ENCODE measurements at places on chromosomes 5 and 9. TPM values are rescaled to one million over a fixed set of nuclear protein-coding genes. Genes with fewer than 3 reads are reported as not detected.

- no peak for DNase-seq
Observed at GRCh38 chr5:105274079-105274478, 1711.5 kb upstream of the NUDT12 start.

Gene PTGES
- 5.1 TPM for total RNA-seq

GRCh38 chr9:371349-371748 is 156.7 kb downstream of the DOCK8 start:
- DNase-seq = no peak

DNA sequence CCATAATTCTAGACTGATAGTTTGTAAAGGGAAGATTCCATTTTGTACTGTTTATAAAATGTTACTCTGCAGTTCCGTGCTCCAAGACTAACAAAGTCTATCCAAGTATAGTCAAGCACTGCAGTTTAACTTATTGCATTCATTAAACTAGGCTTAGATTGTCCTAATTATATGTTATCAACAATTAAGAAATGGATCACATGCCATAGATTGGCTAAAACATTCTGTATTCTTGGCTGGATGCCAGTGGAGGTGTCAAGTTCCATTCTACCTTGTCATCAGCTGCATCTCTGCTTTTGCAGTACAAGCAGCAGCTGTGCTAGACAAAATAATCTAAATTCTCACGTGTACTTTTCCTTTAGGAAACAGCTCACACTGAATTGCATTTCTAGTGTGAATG is 69.4 kb upstream of the MEF2C start:
- DNase-seq = no peak

- no peak for DNase-seq
Observed at GRCh38 chr5:39815711-39816110, 390.9 kb upstream of the DAB2 start.

- no peak for DNase-seq
Observed at GRCh38 chr5:81632679-81633078, 118.2 kb downstream of the SSBP2 start.

Gene OTP
- not detected for total RNA-seq

GRCh38 chr9:122086873-122087272 is 6.2 kb downstream of the TTLL11 start:
- DNase-seq = no peak

- DNase-seq = peak; percentile 88
Observed at GRCh38 chr5:172123269-172123692, 64.7 kb downstream of the STK10 start.

DNA sequence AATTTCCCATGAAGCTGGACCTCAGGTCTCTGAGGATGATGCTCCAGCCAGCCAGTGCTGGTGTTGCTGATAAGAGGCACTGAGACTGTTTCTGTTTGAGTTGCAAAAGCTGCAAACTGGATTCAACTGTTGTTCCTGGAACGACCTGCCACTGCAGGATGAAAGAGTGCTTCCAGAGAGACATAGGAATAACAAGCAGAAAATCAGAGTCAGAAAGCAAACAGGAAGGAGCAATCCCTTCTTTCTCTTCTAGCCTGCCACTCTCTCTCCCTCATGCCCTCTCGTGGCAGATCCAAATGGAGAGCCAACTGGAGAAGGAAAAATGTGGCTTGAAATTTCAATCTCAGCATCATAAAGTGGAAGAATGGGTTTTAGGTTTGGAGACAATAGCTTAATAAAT is 110.4 kb downstream of the STARD4 start:
- peak; percentile 43 for DNase-seq

Gene TMEM215
- not detected for total RNA-seq

- DNase-seq = no peak
Observed at GRCh38 chr9:131856105-131856504, 116.2 kb upstream of the RAPGEF1 start.

DNA sequence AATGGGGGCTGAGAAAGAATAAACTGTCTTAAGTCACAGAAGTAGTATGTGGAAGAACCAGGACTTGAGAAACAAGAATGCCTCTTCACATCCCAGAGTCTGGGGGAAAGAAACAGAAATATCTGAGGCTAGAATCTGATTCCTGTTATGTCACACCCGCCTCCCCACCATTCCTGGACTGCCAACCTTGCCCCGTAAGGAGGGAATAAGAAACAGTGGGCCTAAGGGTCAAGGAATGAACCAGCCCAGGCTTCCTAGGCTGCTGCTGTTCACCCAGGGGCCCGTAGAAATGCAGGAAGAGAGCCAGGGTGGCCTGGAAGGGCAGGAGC is 4.3 kb downstream of the PCDH1 start:
- DNase-seq = no peak

DNA sequence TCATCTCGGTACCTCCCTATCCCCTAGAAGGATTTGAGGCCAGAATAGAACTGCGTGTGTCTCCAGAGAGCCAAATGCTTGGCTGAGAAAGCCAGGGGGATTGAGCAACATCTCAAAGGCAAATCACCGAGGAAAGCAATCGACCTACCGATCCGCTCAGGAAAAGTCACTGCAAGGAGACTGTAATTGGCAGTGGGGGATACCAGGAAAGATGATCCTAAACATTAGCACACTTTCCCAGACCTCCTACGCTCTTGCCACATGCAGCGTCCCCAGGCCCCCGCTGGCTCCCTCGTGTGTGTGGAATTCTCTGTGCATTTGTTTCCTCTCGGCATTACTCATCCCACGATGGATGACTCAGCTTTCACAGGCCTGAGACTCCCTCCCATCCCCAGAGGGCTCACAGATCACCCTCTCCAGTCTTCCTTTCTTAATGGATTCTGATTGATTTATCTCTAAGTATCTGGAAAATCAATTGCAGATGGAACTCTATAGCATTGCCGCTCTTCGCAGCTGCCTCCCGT is 82.2 kb upstream of the ICE1 start:
- peak; percentile 92 for DNase-seq

Gene MCTP1
- total RNA-seq = 39.3 TPM

DNA sequence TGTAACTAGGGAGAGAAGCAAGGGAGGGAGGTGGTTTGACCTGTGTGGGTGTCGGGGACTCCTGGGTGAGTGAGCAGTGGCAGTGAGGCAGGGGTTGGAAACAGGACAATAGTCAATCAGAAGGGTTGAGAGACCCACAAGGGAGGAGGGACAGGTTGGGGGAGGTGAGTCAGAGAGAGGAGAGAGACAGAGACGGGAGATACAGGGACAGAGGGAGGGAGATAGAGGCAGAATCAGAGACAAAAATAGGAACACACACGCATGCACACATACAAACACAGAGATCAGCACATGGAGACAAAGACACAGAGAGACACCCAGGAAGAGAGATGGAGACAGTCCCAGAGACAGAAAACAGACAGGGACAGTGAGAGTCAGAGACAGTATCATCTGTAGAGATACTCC is 39.3 kb upstream of the PTGS1 start:
- DNase-seq = no peak

Gene SCGB3A2
- not detected for total RNA-seq

Gene TMEFF1
- total RNA-seq = 4.3 TPM

Gene HAVCR1
- not detected for total RNA-seq

Gene PCDHB3
- total RNA-seq = 0.21 TPM

Gene ARSI
- total RNA-seq = not detected

- peak; percentile 6 for DNase-seq
Observed at GRCh38 chr5:95709967-95710650, 21.0 kb upstream of the RHOBTB3 start.

Gene SHISAL2B
- total RNA-seq = not detected

GRCh38 chr9:114098021-114098935 is 814 bp downstream of the KIF12 start:
- peak; percentile 40 for DNase-seq

All from SK-MEL-5 (cell line).